CD8-positive, alpha-beta memory T cell (primary cell): ENCODE measurements at places on chromosomes 6 and 20.

- no peak for DNase-seq
Measured at GRCh38 chr20:7850775-7851490, 89.3 kb downstream of the HAO1 start.

DNA sequence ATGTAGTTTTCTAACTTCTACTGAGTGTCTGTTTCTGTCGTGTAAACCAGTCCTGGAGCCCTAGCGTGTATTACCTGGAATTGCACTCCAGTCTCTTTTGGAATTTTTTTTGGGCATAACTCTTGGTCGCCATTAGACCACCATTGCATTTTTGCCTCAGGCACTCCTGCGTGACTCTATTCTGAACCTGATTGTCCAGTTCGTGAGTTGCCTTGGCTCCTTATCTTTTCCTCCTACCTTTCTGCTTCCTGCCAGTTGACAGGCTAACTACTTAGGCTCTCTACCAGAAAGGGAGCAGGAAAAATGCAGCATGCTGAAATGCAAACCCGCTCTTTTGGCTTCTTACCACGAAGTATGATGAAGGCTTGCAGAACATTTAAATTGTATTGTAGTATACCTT is 490.9 kb upstream of the SOX4 start:
- no peak for DNase-seq

GRCh38 chr6:33820784-33821520 is 17.1 kb upstream of the MLN start:
- DNase-seq = no peak

GRCh38 chr6:129872586-129872985 is 11.5 kb upstream of the TMEM244 start:
- no peak for DNase-seq

GRCh38 chr6:25462235-25462897 is 183.2 kb downstream of the CARMIL1 start:
- DNase-seq = no peak

DNA sequence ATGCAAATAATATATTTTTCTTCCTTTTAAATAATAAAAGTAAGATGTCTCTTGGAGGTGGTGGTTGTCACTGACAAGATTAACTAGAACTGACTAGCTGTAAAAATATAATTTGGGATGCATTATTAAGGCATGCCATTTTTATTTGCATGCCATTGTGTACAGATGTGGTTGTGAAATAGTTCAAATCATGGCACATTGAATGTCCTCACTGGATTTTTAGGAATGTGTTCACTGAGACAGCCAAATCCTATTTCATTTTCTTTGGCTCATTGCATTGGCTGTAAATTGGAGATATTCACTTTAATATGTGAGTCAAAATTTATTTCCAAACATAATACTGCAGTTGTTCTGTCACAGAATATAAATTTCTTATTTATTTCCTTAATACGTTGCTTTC is 62.3 kb downstream of the ESR1 start:
- no peak for DNase-seq

DNA sequence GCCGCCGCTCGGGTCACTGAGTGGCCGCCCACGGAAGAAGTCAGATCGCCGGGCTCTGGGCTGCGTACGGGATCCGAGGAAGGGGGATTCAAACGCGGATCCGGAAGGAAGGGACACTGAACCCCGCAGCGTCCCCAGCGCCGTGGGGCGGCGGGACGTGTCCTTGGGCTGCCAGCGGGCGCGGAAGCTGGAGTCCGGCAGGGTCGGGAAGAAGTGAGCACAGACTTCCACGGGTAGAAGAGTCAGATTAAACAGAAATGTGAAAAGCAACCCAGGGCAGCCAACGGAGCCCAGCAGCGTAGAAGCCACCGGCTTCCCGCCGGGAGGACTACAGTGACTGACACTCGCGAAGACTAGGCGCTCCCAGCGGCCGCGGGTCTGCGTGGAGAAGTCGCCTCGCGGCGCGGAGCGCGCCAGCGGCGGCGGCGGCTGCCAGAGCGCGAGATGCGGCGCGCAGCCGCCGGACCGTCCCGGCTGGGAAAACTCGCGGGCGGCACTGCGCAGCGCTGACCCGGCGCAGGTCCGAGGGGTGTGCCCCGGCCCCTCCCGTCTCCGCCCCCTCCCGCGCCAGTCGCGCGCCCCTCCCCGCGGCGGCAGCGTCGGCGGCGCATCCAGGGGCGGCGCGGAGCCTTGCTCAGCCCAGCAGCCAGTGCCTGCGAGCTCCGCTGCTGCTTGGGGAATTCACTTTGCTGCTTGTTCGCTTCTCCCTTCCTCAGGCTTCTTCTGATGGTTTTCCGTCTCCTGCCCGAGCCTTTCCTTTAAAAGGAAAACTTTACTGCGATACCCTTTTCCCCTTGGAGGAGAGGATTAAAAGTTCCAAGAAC is at the start of gene SAMD5:
Gene SAMD5 (plus strand): TSS at position 649 of the 824 bp plus-strand sequence. CDS start 239 bp downstream, outside the sequence.
- DNase-seq = no peak

GRCh38 chr20:62452475-62453095 is 23.2 kb downstream of the GATA5 start:
- no peak for DNase-seq

GRCh38 chr20:20490673-20491072 is 122.8 kb downstream of the INSM1 start:
- DNase-seq = no peak

DNA sequence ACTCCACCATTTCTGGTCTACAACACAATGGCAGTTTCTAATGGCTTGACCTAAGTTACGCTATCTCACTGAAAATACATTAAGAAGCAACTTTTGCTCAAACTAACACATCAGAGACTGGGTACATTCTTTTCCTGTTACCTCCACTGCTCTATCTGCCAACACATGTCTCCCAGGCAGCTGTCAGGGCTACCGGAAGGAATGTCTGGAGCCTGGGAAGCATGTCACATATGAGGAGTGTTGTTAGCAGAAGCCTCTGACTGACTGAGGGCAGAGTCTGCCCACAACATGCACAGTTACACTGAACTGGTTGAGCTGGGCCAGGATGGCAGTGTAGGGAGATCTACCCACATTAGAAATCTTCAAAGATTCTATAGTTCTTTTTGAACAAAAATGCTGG is 264.5 kb downstream of the KIF16B start:
- DNase-seq = no peak

GRCh38 chr6:13470238-13471140 is 16.9 kb downstream of the GFOD1 start:
- DNase-seq = no peak

- DNase-seq = no peak
Measured at GRCh38 chr20:43667341-43668132, 623 bp downstream of the MYBL2 start.

DNA sequence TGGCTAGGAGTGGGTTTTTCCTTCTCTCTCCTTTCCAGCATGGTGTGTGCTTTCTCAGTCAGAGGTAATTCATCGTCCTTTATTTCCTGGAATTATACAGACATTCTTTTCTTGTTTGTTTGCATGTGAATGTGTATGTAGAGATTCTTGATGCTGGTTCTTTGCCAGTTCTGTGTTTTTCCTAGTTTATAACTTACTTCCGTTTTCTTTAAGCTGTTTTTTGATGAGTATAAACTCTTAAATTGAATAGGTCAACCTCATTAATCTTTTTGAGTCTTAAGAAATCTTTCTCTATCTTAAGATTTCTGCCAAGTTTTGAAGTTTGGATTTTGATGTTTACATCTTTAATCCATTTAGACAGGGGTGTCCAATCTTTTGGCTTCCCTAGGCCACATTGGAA is 38.7 kb downstream of the IGF2R start:
- no peak for DNase-seq

DNA sequence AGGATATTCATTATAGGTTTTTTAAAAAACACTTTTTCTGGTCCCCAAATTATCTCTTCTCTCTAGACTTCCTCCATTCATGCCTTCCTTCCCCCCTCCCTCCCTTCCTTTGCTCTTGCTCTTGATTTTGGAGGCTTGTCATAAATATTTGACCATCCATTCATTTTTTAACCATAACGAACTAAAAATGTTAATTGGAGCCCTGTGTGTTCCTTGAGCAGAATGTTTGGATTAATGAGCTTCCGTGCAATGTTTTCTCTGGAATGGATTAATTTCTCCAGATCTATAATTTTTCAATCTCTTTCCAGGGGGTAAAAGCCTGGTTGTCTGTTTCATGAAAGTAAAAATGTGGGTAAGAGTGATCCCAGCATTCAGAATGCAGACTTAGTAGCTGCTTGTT is 155.5 kb downstream of the ESR1 start:
- DNase-seq = no peak

DNA sequence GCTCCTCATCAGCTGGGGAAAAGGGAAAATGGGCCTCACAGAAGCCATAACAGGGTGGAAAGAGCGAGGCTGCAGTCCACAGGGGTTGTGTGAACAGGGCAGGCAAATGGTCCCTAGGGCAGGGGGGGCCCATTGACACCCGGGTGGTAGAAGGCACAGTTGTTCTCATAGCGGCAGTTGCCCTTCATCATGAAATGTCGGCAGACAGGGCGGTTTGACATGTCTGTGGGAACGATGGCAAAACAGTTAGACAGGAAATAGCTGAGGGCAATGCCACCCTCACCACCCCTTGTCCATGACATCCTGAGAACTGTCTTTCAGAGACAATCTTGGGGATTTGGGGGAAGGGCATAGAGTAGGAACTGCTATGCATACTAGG is 15.6 kb downstream of the PPP1R10 start:
- peak; percentile 20 for DNase-seq

GRCh38 chr6:114534813-114535212 is 192.0 kb upstream of the HS3ST5 start:
- no peak for DNase-seq

- DNase-seq = no peak
Measured at GRCh38 chr20:9103955-9104354, 35.1 kb downstream of the PLCB4 start.

DNA sequence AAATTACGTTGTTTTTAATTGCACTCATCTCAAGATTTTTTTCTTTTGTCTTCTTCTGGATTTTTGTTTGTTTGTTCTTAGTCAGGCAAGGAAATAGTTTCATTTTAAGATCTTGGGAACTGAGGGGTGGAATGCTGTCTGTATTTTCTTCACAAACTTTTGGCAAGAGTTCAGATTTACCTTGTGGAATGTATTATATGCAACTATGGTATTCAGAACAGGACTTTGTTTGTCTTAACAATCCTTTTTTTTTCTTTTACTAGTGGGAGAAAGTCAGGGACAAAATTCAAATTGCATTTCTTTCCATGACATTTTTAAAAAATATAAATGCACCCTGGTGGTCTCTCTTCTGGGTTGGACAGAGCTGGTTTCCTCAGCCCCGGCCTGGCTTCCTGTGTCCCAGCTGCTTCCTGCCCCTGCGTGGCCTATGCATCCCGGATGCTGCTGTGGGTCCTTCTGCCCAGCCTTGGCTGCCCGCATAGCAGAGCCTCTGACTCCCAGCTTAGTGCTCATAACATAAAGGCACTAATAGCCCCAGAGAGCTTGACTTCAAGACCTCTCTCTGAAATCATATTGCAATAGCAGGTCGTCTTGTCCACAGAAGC is 520.7 kb downstream of the QKI start:
- DNase-seq = no peak

DNA sequence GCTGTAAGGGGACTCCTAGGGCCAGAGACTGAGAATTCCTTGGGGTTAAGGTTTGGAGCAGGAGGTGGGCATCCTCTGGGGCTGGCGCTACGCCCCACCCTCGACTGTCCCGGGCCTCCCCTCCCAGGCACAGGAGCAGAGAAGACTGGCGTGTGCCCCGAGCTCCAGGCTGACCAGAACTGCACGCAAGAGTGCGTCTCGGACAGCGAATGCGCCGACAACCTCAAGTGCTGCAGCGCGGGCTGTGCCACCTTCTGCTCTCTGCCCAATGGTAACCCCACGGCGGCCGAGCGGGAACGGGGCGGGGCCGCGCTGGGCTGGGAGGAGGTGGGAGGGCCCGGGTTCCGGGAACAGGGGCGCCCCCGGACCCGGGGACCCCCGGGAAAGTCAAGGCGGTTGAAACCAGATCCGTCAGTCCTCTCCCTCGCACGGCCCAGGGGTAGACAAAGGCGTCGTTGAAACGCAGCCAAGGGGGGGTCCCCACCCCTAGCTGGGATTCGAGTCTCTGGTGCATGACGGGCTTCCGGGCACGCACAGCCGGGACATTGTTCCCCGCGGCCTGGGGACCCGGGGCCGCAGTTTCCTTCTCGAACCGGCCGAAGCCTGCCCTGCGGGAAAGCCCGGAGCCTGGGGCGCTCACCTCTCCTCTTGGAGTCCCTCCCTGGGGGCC is 844 bp downstream of the WFDC2 start:
- no peak for DNase-seq

- peak; percentile 58 for DNase-seq
Measured at GRCh38 chr6:26045065-26045927, 41.9 kb upstream of the HFE start.

DNA sequence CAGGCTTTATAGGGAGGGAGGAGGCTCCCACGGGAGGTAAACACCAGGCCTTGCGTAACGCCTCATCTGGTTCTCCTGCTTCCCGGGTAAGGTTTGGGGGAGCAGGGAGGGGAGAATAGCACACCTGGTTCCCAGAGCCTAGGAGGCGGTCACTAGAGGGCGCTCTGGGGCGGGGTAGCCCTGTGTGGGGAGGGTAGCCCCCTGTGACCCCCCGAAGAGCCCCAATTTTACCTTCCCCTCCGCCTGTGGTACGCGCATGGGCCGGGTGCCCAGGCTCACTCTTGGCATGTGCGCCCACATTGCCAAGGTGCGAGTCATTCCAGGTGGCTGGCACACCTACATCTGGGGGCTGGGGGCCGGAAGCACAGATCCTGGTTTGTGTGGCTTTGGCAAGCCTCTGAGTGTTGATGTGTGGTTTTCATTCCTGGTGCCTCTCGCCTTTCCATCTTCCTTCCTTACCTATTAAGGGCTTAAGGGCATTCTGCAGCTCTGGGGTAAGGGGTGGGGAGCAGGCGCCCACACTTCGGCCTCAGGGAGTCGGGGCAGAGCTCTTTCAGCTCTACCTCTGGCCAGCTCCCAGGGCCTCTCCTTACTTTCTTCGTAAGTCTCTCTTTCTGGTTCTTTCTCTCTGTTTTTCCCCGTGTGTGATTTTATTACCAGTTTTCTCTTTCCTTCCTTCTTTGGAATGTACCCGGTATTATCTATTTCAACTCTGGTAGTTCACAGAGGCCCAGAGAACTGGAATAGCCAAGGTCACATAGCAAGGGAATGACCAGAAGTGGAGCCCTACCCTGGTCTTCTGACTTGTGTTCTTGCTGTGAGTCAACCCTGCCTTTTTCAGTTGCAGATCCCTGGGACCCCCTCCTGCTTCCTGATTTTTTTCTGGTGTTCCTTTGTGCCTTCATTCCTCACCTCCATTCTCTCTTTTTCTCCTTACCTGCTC is 492 bp upstream of the RNF39 start:
- DNase-seq = no peak
